Activated CD8-positive, alpha-beta memory T cell treated with anti-CD3 and anti-CD28 coated beads for 24 hours (primary cell): ENCODE measurements at places on chromosomes 1 and 21.

- DNase-seq = no peak
These were observed 2.1 kb downstream of the RIPK4 start for GRCh38 chr21:41764558-41765419.

DNA sequence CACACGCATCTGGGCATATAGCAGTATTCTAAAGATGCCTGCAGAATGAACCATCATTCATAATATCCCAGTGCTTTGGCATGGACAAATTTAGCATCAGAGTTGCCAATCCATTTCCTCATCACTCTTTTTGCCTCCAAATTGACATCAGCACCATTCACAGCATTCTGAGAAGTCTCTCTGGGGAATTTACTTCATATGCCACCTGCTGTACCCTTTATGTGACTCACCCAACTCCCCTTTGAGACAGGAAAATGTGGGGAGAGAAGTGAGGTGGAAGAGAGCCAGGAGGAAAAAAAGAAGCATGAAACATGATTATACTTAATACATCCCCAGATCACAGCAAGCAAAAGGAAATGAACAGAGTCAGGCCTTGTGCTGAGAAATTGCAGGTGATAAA is 37.4 kb downstream of the RAB3B start:
- no peak for DNase-seq

- no peak for DNase-seq
These were observed 55.4 kb downstream of the SPEN start for GRCh38 chr1:15902882-15903281.

DNA sequence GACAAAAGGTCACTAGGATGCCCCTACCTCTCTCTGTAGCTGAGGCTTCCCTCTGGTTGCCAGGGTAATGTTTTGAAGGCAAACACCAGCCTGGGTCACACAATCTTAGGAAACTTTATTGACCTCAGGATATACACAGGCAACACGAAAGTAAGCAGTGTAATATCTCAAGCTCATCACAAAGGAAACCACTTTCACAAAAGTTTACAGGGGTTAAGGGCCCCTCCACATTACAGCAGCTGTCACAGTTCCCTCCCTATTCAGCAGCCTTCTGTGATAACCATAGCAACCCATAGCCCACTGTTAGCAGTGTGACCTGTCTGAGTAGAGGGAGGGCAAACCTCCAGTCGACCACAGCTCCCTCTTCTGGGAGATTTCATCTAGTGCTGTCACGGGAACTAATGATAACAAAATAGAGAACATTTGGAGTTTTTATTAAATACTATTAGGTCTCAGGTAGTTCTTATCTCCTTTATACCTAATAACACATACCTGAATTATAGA is 149.8 kb downstream of the PTPRC start:
- no peak for DNase-seq

DNA sequence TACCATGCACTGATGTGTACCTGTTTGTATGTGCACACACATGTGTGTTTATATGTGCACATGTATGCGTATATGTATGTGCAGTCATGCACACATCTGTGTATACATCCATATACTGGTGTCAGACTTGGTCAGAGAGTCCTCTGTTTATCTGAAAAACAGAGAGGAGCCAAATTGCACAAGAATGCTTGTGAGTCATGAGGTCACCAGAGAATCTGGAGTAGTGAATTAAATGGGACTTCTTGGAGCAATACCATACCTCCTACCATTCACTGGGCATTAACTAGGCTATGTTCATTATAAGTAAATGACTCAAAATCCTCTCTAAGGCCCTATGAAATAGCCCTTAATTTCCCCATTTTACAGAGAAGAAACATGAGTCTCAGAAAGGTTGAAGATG is 272.1 kb upstream of the C1orf87 start:
- no peak for DNase-seq

DNA sequence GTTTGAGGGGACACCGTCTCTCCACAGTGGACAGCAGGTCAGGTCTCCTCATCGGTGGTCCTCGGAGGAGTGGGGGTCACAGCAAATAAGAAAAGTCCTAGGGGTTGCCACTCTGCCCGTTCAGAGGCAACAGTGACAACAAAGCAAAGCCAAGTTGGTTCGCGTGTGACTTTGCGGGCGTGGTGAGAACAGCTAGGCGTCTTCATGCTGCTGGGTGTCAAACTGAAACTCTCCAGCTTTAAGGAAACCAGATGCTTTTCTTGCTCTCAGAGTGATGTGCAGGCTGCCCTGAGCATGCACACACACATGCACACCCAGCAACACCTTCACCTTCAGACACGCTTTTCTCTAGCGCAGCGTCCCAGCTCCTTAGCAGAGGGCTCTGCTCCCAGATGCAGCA is 70.1 kb upstream of the ARHGEF16 start:
- DNase-seq = no peak

DNA sequence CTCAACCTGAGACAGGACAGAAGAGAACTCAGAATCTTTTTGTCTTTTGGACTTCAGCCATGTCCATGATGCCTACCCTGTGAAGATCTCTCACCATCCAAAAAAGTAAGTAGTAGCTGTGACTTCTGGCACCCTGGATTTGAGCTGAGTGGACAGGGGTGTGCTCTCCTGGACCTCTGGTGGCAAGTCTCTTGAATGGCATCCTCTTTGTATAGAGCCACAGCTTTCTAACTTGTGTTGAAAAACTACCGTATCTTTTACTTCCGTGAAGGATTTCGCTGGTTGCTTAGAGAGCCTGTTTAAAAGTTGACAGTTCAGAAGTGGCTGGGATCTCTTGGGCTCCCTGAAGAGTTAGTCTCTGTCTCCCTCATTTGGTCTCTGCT is 1.8 kb downstream of the MFN2 start:
- DNase-seq = no peak

- no peak for DNase-seq
These were observed 27.8 kb upstream of the A3GALT2 start for GRCh38 chr1:33348676-33349080.

- DNase-seq = no peak
These were observed 7.2 kb downstream of the TUFT1 start for GRCh38 chr1:151547119-151547899.

GRCh38 chr1:19009882-19010321 is 53.4 kb upstream of the IFFO2 start:
- DNase-seq = no peak

GRCh38 chr1:6166221-6166620 is 13.9 kb downstream of the CHD5 start:
- DNase-seq = no peak

DNA sequence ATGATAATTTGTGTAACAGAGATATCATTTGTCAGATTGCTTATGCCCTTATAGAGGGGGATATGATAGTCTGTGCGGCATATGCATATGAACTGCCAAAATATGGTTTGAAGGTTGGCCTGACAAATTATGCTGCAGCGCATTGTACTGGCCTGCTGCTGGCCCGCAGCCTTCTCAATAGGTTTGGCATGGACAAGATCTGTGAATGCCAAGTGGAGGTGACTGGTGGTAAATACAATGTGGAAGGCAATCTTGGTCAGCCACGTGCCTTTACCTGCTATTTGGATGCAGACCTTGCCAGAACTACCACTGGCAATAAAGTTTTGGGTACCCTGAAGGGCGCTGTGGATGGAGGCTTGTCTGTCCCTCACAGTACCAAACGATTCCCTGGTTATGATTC is 82.4 kb downstream of the ZMYM4 start:
- no peak for DNase-seq

- no peak for DNase-seq
These were observed 34.7 kb downstream of the TUFT1 start for GRCh38 chr1:151574575-151575529.

DNA sequence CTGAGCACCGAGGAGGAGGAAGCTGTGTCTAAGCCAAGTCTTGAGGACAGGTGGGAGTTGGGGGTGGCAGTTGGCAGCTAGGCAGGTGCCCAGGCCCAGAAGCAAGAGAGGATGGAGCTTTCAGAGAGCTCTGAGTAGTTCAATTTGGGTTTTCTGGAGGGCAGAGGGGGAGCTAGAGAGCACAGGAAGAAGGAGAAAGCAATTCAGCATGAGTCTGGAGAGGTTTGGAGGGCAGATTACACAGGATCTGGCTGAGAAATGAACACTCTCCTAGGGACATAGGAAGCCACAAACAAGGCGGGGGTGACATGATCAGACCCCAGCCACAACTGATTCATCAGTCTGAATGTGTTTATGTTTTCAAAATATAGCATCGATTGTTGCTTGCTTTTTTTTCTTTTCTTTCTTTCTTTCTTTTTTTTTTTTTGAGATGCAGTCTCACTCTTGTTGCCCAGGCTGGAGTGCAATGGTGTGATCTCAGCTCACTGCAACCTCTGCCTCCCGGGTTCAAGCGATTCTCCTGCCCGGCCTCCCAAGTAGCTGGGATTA is 23.8 kb downstream of the PTPRF start:
- DNase-seq = no peak

GRCh38 chr1:81430955-81431623 is 369.6 kb upstream of the ADGRL2 start:
- no peak for DNase-seq

- no peak for DNase-seq
These were observed 8.2 kb downstream of the UQCRHL start for GRCh38 chr1:15799004-15799867.

DNA sequence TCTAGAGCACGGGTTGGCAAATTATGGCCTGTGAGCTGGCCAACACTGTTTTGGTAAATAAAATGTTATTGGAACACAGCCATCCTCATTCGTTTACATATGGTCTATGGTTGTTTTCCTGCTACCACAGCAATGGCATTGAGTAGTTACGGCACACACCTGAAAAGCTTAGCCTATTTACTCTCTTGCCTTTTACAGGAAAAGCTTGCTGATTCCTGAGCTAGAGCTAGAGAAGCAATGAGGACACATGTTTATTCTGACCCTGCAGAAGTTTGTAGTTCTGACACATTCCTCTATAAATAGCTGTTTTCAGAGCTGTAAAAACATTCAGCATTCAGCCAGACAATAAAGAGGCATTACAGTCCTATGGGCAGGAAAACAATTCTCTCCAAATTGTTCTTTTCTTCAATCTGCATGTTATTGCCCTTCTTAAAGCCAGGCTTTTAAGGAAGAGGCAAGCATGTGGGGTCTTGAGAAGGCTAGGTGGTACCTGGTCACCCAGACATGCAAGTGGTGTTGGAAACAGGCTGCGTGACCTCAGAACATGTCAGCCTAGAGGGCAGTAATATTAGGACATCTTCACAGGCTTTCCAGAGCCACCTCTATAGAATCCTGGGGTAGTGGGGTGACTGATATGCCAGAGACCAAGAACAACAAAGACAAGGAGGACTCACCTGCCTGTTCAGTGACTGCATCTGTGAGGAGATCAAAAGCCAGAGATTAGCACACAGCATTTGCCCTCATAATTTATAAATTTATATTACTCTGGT is 1.6 kb downstream of the FCRL2 start:
- no peak for DNase-seq

DNA sequence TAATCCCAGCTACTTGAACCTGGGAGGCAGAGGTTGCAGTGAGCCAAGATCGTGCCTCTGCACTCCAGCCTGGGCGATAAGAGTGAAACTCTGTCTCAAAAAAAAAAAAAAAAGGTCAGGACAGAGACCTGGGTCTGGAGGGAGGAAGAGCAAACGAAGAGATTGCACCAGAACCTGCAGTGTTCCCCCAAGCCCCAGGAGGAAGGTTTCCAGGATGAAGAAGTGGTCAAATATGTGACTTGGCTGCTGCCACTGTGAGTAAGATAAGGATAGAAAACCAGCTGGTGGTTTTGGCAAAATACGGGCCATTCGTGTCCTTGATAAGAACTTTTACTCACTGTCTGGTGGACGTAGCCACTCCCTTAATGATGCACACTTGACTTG is 42.2 kb downstream of the CLDN14 start:
- DNase-seq = no peak

DNA sequence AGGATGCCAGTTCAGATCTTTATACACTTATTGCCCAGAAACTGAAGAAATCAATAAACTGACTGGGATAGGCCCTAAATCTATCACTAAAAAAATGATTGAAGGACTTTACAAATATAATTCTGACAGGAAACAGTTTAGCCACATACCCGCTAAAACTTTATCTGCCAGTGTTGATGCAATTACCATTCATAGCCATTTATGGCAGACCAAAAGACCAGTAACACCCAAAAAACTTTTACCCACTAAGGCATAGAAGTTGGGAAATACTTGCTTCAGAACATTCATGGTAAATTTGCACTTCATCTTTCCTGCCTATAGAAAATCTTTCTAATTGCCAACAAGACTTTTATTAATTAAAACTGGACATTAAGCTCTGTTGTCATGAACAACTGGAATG is 15.0 kb upstream of the GPR25 start:
- DNase-seq = no peak

DNA sequence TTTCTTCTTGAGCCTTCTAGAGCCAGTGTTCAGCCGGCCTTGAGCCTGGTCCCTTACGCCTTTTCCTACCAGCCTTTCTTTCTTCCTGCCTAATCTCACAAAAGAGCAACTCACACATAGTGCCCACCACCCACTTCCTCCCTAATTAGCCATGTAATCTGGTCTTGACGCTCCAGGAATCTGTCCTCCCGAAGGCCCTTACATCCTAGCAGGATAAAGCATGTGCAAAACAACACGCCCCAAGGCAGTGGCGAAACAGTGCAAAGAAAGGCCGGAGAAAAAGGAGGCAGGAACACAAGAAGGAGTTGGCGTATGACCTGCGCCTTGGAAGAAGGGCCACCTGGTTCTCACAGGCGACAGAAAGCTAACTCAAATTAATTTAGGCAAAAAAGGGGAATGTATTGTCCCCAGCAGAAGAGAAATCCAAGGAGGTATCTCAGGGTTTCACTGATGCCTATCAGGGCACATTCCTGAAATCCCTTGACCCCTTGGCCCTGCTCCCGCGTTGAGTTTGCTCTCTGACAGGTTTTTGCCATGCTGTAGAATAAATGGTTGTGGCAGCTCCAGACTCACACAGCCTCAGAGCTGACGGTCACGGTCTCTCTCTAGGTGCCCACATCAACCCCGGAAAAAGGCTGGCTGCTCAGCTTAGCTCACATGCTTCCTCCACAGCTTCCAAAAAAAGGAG is 79.0 kb downstream of the ZNF281 start:
- no peak for DNase-seq

GRCh38 chr1:243597383-243597782 is 252.7 kb downstream of the AKT3 start:
- DNase-seq = no peak

DNA sequence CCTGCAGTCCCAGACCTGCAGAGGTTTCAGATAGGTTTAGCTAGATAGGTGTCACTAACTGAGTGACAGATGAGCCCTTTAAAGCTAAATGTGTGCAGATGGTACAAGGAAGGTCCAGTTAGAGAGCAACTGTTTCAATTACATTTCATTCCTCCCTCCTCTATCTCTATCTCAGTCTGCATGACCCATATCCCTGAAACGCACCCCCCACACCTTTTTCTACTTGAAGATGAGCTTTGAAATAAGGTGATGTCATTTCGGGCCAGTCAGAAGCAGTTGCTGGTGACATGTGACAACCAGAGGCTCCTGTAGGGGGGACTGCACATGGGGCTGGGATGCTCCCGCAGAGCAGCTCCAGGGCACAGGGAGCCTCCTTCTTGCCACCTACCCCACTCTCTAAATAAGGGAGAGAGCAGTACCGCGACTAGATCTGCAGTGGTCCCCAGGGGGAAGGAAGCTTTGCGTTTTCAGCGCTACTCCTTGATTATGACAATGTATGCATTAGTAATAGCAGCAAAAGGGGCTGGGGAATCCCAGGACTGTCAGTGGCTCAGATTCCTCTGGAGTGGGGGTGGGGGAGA is 4.3 kb downstream of the ATP8B2 start:
- DNase-seq = no peak

GRCh38 chr1:150869683-150870082 is 6.7 kb downstream of the ARNT start:
- no peak for DNase-seq
